ENCODE measurements at places on chromosomes 5 and 9.
A peak's percentile ranks its signal among the peaks of the same experiment; 100 is the strongest.

- no peak for DNase-seq
These were observed 27.6 kb downstream of the DAP start for GRCh38 chr5:10733426-10733825.

DNA sequence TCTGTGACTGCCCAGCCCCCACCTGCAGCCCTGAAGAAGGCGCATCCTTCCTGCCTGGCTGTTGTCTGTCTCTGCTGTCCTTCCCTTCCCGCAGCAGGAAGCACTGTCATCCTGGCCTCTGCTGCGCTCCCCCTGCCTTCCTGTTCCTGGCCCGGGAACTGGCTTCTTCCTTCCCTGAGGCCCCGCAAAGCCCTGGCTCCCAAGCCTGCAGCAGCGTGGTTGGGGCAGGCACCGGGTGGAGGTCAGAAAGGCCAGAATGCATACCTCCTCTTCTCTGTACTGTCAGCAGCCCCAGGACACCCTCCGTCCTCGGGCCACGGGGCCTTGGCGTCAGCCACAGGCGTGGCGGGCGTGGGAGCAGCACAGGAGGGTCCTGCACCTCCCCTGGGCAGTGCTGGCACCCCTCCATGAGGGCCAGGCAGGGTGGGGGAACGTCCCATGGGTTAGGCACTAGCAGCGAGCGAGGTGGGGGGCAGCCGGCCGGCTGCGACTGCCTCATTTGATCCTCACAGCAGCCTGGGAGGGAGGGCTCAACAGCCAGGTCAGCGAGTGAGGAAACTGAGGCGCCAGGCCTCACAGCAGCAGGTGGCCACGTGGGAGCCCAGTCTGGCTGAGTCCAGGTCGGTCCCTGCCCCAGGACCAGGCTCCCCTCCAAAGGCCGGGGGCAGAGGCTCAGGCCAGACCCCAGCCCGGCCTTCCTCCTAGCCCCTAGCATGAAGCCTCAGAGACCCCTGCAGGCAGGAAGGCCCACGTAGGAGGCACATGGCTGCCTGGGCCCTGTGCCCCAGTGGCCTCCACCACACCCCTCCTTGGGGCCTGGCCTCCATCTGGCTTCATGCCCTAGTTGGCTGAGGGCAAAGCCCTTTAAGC lies 9.4 kb downstream of the FLT4 start:
- DNase-seq: no peak

DNA sequence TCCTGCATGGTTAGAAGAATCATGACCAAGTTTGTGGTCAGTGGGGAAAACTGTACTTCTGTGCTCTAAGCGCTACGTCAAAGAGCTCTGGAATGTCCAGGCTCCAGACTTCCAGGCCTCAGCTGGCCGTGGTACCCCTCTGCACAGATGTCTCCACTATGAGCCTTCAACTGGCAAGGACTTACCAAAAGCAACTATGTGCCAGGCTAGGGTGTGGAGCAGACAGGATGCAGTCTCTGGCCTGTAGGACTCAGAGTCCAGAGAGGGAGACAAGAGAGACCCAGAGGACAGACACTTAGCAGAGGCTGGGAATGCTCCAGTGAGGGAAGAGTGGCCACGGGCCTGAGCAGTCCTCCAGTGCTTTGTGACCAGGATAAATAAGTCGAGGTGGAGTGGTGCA lies 31.0 kb upstream of the TCF7 start:
- no peak for DNase-seq

- no peak for DNase-seq
These were observed 25.8 kb upstream of the IFNA14 start for GRCh38 chr9:21265421-21266189.

- no peak for DNase-seq
These were observed 96.6 kb downstream of the SYK start for GRCh38 chr9:90898228-90898627.

- DNase-seq: no peak
These were observed 61.5 kb upstream of the TNFSF8 start for GRCh38 chr9:114991861-114992260.

DNA sequence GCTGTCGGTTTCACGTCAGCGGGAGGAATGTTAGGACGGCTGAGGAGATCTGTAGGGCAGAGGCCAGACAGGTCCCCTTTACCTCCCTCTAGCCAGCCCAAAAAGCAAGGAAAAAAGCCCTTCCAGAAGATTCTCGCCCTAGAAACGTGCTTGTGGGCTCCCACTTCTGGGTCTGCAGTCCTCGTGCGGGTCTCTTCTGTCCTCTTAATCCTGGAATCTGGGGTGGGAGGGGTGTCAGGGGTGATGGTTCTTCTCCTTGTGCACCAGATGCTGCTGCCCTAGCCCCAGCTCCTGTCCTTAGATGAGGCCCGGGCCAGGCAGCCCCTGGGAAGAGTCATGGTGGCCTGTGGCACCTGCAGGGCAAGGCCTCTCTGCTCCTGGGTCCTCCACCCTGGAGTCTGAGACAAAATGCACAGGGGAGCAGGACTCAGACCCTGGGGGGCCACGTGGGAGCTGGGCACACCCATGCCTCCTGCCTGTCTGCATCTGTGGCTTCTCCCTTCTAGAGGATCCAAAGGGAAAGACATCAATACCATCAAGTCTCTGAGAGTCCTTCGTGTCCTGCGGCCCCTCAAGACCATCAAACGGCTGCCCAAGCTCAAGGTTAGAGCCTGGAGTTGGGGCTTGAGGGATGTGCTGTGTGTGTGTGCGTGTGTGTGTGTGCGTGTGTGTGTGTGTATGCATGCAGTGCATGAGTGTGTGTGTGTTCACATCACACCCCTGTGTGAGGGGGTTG lies 174.2 kb downstream of the CACNA1B start:
- DNase-seq: no peak

- no peak for DNase-seq
These were observed 47.8 kb upstream of the IRX4 start for GRCh38 chr5:1930501-1930879.

GRCh38 chr5:531101-531748 lies 7.0 kb upstream of the SLC9A3 start:
- DNase-seq: peak; percentile 6

DNA sequence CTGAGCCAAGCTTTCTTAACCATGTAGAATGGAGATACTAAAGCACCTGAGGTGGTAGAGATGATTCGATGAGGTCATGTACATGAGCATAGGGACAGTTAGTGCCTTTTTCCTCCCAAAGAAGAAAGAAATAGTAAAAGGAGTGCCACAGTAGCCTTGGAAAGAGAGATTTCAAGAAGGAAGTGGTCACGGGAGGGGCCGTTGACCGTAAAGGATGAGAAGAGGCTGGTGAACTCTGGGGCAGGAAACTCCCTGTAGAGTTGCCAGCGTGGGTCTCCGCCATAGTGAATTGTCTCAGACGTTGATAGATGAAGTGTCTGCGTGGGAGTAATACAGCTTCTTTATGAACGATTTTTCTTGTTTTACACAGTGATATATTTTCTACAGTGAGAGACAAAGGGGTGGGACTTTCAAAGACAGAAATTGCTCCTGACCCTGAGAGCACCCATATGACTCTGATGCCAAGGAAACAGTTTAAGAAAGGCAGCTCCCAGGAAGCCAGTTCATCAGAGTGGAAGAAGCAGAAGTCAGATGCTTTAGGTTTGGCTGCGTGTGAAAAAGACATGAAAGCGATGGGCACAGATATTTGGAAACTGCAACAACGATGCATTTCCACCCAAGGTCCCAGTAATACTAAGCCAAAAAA lies 41.3 kb downstream of the UGCG start:
- no peak for DNase-seq

- no peak for DNase-seq
These were observed 72.2 kb downstream of the EBF1 start for GRCh38 chr5:159027504-159027903.

GRCh38 chr9:72012646-72013045 lies 47.8 kb downstream of the C9orf57 start:
- DNase-seq: no peak

DNA sequence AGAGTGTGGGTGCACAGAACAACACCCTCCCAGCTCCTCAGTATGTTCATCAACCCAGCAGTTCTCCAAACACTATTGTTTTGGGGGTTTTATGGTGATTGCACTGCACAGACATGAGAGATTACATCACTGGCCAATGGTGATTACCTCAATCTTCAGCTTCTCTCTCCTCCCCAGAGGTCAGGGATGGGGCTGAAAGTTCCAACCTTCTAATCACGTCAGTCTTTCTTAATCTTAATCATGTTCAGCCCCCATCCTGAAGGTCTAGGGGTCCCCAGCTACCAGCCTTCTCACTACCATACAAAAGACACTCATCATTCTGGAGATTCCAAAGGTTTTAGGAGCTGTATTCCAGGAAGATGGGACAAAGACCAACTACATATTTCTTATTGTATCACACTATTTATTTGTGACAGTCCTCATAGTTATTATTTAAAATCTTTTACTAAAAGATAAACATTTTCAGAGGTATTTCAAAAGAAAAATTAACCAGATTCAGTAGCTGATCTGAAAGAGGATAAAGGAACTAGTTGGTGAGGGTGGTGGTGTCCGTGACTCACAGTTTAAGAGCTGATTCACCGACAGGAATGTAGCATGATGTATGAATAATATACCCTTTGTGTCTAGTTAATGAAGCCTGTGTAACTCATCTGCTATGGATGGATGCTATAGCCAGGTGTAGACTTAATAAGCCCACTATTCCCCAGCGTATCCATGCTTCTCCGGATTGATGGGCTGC lies 35.6 kb downstream of the RASEF start:
- no peak for DNase-seq

GRCh38 chr5:149035372-149035790 lies 27.5 kb downstream of the SH3TC2 start:
- peak; percentile 32 for DNase-seq

DNA sequence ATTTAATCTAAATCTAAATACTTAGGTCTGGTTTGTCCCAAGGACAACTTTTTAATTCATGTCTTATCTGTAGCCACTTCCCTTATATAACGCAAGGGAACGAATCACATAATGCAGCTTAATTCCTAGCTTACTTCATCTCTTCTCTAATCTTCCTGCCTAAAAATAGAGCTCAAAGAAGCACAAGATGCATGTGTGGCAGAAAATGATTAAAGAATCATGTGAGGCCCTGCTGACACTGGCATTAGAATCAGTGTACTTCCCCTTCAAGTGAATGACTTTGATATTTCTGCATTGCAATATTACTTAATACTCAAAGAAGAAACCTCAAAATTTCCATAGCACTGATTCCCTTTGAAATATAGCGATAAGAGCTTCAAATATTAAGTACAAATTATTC lies 317.9 kb upstream of the FTMT start:
- no peak for DNase-seq

DNA sequence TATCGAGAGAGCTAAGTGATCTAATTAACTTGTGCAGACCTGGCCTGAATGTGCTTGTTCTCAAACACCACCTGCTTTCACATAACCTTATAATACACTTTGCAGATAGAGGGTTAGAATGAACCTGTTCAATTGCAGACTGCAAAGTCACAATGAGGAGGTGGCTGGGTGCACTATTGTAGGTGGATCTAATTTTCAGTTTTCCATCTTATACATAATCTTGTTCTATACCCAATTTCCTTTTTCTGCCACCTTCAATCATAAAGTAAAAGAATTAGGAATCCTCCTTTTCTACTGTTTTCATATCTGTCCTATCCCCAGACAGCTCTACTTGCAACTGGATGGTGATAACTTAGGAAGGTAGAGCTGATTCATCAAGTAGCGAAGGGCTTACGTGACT lies 68.8 kb upstream of the APC start:
- no peak for DNase-seq

DNA sequence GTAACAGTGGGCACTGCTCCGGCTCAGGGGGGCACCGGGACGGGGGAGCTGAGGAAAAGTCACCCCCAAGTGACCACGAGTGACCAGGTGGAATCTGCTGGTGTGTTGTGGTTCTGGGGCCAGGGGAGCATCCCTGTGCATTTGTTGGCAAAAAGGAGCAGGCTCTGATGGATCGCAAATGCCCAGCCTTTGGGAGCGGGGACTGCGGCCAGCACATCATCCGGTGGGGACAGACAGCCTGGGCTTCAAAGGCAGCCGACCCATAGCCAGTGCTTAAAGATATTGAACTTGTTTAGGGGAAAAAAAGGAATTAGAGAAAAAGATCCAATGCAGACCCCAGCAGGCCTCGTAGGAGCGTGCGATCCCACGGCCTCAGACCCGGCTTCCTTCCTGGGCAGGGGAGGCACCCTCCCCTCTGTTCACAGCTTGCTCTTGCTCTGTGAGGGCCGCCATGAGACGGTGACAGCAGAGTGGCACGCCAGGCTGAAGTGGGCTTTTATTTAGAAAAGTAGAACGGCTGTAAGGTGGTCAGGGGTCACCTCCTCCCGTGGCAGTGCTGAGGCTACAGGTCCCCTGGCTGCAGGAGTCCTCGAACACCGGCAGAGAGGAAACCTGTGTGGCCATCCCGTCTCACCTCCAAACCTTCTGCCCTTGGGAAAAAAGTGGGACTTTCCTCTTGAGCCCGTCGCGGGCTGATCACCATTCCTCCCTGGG lies 41.2 kb downstream of the COL5A1 start:
- no peak for DNase-seq

DNA sequence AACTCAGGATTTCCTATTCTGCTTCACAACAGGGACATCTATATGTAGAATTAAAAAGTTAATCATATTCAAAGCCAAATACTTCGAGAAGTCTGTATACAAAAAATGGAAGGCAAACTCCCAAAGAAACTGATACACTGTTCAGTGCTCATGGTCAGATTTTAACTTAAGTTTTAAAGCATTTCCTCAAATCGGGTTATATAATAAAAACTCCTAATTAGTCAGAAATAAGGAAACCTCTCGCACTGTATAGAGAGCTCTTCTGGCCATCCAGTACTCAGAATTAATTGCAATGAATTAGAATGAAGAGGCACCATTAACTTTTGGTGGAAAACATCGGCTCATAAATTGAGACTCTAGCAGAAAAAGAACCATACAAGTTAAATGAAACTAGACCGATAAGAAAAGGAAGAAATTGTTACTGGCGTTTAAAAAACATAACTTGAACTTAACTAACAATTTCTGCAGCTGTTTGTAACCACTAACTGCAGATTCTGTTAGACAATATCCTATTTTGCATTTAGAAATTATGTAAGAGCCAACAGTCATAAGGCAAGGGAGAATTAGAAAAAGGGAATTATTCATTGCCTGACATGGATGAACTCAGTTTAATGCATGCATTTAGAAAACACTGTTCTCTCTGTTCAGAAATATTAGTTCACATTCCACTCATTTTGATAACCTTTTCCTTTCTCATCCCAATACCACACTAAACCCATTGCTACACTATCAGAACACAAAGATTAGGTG lies 96.6 kb downstream of the FNBP1 start:
- no peak for DNase-seq

DNA sequence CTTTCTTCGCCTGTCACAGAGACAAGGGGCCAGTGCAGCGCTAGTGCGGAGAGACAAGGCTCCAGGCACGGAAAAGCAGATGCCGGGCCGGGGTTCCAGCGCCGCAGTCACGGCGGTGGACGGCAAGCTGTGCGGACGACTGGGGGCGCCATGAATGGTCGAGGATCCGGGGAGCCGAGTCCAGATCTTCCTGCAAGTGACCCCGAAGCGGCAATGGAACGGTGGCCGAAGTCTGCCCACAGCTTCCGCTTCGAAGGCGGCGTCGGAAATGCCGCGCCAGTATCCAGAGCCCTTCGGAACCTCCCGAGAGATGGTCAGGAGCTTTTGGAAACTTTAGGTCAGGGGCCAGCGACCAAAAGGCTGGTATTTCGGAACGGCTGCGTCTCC lies 601 bp upstream of the FAF2 start:
- DNase-seq: no peak

- DNase-seq: no peak
These were observed 171.2 kb downstream of the BRINP1 start for GRCh38 chr9:119197893-119198607.
